ENCODE measurements at places on chromosomes 4 and X.

DNA sequence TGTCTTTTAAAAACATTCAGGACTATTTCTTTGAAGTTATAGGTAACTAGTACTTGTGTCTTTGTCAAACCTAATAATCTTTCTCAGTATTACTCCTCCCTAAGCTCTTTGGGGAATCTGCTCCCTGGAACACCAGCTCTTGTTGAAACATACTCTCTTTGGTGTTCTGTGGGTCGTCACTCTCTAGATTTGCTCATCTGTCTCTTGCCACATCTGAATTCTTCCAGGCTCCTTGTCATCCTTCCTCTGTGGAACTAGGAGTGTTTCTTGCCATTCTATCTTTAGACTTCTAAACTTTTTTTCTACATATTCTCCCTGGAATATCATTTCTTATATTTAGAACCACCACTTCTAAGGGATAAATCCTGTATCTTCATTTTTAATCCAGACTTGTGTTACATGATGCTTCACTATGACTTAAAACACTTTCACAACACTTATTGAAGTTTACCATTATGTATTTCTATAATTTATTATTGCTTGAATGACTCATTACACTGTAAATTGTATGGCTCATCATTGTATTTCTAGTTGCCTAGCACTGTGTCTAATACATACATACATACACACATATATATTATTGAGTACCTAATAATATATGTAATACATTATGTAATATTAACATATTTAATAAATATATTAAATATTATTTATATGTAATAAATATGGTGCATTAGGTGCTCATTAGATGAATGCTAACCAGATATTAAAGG, 186.1 kb downstream of the TMA16 start:
- no peak for DNase-seq

GRCh38 chr4:81604683-81605218, 133.0 kb upstream of the RASGEF1B start:
- DNase-seq: no peak

DNA sequence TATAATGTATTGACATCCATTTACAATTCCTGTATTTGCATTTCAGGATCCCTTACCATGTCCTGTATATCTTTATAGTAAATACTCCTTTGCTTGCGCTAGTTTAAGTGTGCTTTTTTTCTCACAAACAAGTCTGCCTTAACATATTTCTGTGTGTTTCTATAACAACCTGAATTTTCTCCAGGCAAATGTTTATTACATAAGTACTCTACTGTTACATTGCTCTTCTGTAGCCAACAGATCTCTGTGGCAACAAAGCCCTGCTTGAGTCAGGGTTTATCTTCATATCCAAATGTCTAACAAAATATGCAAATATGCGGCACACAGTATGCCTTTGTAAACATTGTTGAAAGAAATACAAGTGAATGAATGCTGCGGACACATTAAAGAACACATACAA, 625.5 kb downstream of the TLL1 start:
- no peak for DNase-seq

GRCh38 chr4:16157609-16158503, 68.4 kb downstream of the TAPT1 start:
- DNase-seq: no peak

DNA sequence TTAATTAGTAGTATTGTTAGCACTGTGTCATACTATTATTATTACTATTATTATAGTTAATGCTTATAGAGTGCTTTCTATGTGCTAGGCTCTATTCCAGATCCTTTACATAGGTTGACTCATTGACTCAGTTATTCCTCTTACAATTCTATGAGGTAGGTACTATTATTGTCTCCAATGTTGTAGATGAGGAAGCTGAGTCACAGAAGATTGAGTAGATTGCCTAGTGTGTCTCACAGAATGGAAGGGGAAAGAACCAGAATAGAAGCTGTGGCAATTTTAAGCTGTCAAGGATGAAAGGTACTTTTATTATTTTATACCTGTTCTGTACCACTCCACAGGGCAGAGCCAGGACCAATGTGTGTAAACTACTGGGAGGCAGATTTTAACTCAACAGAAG, 1.9 kb upstream of the TCEAL1 start:
- no peak for DNase-seq

DNA sequence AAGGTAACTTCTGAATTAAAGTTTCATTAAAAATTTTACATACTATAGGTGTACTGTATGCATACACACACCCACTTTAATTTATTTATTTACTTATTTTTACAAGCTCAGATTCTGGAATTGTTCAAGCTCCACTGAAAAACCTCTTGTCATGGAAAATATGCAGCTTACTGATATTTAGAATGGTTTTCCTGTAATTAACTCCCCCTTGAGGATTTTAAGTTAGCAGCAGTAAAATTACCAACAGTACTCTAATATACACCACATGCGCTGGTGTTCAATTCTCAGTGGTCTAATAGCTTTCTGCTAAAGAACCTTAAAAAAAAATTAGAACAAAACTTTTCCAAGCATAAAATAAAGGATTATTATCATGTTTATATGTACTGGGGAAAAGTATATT, 12.0 kb downstream of the MAB21L2 start:
- no peak for DNase-seq

- DNase-seq: no peak
Measured at GRCh38 chr4:5719350-5720055, 8.5 kb downstream of the EVC start.
